A172 (cell line): ENCODE measurements at places on chromosomes 1 and 21. TPM values are rescaled to one million over a fixed set of nuclear protein-coding genes. Genes with fewer than 3 reads are reported as not detected.

KCNE2 gene
- total RNA-seq, result not detected in 2 replicates

DNA sequence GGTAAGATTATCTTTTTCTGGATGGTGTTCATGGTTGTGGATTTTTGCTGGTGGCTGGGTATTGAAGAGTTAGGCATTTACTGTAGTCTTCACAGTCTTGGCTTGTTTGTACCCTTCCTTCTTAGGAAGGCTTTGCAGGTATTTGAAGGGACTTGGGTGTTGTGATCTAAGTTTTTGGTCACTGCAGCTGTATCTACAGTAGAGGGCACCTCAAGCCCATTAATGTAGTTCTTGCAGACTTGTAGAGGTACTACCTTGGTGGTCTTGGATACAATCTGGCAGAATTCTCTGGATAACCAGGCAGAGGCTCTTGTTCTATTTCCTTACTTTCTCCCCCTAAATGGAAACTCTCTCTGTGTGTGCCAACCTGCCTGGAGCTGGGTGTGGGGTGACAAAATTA lies 155.8 kb upstream of the BRINP3 start:
- DNase-seq, result no peak

DNA sequence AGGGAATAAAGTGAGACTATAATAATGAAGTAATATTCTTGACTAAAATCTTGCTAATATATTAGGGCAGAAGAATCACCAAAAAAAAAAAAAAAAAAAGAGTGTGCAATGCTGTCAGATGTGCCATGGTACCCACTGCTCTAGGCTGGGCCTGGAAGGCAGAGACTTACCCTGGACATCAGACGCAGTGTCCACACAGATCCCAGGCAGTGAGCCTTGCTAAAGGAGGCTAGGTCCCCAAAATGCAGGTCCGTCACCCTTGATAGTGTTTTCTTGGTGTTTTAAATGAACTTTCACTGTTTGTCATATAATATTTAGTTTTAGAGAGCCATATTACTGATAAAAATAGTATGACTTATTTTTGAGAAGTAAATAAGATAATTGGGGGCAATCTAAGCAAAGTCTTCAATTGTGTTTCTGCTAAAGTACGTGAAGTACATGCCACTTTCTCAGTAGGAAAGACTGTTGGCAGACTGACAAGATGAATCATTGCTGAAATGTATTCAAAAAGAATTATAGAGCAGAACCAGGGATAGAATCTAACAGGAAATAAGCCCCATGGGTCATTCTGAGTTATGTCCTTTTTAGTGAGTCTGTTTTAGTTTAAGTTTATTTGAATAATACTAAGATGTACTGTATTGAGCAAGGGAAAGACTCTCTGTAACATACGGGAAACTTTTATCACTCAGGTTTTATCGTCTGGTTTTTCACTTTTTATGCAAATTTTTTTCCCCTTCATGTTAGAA lies 74.6 kb upstream of the PDC start:
- peak; percentile 84 for DNase-seq

GRCh38 chr1:40703316-40703715 lies 11.8 kb downstream of the NFYC start:
- peak; percentile 90 for DNase-seq

AIRE gene
- total RNA-seq, result not detected in 2 replicates

KIAA0040 gene
- total RNA-seq, result 0.24 TPM in 1 of 2 replicates, not detected in the other

- DNase-seq, result no peak
Measured at GRCh38 chr1:84121360-84121759, 22.7 kb upstream of the PRKACB start.

GRCh38 chr21:31802331-31802730 lies 70.4 kb upstream of the SCAF4 start:
- no peak for DNase-seq

- DNase-seq, result no peak
Measured at GRCh38 chr1:156767879-156768604, 707 bp downstream of the PRCC start.

DNA sequence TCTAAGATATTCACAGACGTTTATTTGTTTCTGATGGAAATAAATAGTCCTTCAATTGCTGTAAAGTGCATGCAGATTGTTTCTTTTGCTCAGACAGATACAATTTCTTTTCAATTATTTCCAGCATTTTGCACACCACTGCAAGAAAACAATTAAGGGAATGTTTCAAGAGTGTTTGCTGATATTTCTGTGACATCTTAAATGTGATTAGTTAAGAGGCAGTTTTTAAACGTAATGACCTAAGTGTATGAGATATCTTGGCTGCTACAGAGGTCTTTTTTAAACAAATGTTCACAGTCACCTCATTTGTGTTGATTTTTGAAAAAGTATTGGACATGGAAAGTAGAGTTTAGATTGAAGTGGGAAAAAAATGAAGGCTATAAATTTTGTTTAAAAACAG lies 262.3 kb upstream of the BRINP3 start:
- DNase-seq, result no peak

MEX3A gene
- 11.2 and 12.5 TPM in 2 replicates for total RNA-seq

GRCh38 chr1:182684116-182684828 lies at the start of gene RGS8:
Gene RGS8 (minus strand): TSS chr1:182684587. CDS start chr1:182669649, 14,938 bp downstream.
- no peak for DNase-seq

- DNase-seq, result no peak
Measured at GRCh38 chr1:118659646-118660045, 328.5 kb downstream of the TBX15 start.

- peak; percentile 16 for DNase-seq
Measured at GRCh38 chr1:97364086-97364485, 556.7 kb downstream of the DPYD start.

- no peak for DNase-seq
Measured at GRCh38 chr1:180196436-180197003, 33.5 kb upstream of the LHX4 start.

DNA sequence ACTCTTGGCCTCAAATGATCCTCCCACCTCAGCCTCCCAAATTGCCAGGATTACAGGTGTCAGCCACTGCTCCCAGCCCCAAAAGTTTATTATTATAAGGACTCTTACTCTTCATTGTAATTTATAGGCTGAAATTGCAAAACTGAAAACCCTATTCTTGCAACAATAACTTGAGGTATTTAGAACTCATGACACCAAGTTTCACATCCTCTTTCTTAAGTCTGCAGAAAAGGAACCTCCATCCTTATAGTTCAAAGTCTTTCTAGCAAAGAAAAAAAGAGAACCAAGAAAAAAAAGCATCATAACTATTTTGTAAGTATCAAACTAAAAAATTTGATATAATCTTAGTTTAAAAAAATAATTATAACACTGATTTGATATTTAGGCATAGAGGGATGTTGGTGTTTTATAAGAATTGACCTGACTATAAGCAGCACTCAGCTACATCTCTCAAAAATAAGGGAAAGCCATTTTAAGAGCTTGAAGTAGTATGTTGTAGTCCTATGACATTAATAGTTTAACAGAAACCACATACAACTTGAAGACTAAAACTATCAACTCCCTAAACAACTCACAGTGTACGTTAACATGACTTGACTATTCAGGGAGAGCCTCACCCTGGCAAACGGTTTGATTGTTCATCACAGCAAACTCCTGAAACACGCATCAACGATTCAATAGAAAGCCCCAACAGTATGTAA lies 122.4 kb downstream of the AKT3 start:
- DNase-seq, result no peak

- DNase-seq, result no peak
Measured at GRCh38 chr1:38833146-38833545, 26.4 kb downstream of the RRAGC start.

DNA sequence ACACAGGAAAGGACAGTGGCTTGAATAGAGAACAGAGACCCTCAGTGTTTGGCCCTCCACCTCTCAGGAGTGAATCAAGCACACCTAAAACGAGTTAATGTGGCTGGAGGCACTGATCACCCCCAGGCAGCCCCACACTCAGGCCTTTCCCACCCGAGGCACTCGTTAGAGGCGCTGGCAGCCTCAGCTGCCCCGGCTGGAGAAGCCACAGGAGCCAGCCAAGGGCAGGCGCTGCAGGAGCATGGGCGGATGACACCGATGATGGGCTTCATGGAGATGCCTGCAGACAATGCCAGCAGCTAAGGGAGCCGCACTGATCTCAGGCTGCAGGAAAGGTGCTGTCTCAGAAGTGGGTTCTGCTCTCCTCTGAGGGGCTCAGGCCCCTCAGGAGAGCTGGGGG lies 24.1 kb upstream of the ABCG1 start:
- DNase-seq, result no peak

DNA sequence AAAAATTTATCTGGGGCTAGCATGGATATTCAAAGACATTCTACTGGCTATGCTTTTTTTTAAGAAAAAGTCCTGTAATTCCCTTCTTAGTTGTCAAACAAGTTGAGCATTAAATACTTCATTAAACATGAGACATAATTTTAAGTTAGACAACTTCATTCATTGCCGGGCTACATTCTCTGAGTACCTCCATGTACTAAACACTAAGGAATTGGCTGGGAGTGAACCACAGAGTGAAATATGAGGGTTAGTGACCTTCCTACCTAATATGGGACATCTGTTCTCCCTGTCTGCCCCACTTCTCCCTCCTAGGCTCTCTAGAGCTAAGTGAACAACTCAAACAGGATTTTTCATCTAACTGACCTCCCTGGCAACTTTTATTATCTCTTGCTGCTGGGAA lies 370.4 kb downstream of the VAV3 start:
- DNase-seq, result no peak
